ENCODE measurements at places on chromosomes 3 and 15. TPM values are rescaled to one million over a fixed set of nuclear protein-coding genes. Genes with fewer than 3 reads are reported as not detected.

DNA sequence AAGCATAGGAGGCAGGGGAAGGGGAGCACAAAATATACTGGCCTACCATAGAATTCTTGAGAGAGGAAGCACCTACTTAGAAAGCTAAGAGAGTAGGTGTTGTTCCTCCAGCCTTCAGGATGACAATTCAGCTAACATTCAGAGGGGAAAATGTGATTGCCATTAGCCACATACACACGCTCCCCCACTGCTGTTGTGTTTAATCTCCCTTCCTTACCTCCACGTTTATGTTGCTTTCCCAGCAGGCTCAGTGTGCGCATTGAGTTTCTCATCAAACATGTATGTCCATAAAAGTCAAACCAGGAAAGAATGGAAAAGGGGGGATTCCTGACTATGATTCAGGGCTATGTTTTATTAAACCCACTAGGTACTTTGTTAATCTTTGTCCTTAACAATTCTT lies 145.2 kb upstream of the CHRM5 start:
- no peak for DNase-seq

- DNase-seq, result peak; percentile 83
Measured at GRCh38 chr3:107988460-107989175, 102.2 kb downstream of the CD47 start.

DNA sequence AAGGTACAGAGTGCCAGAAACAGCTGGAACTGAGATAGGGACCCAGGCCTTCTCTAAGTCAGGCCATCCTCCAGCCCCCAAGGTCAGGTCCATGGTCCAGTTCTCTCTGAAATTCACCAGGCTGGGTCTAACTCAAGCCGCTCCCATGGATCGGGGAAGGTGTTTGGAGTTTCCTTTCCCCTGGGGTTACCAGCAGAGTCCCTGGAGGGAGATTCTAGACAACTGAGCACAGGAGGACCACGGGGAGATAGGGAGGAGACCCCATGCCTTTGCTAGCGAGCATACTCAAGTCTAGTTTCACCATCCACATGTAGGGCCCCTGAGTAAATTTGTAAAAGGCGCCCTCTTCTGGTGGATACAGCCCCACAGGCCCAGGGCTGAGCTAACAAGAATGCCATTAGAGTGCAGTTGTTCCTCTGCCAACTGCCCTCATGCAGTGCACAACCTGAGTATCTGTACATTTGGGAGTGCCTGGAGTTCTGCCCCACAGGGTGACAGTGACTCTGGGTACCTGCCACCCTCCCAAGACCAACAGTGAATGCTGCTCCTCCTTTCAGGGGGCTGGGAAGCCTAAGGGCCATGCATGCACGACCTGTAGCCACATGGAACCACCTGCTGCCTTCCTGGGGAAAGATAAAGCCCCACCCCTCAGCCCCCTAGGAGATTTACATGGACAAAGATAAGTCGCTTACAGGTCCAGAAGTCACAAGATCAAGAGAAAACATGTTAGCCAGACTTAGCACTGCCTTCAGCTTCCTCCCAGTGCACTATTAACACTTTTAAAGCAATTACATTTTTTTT lies 89.0 kb downstream of the IQSEC1 start:
- peak; percentile 60 for DNase-seq

DNA sequence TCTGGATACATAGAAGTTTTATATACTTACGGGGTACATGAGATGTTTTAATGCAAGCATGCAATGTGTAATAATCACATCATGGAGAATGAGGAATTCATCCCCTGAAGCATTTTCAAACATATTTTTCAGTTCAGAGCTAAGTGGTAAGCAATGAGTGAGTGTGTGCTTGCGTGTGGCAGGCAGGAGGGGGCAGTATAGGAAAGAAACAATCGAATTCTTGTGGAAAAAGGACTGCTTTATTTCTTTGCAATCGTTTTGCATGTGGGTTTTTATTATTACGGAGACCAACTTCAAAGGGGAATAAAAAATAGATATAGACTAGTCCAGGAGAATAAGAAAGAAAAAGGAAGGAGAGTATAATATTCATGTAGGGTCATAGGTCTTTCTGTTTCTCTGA lies 271.6 kb downstream of the CHL1 start:
- DNase-seq, result no peak

GRCh38 chr3:127544803-127545201 lies 45.7 kb downstream of the TPRA1 start:
- no peak for DNase-seq

- no peak for DNase-seq
Measured at GRCh38 chr3:31277582-31277981, 255.1 kb upstream of the STT3B start.

DNA sequence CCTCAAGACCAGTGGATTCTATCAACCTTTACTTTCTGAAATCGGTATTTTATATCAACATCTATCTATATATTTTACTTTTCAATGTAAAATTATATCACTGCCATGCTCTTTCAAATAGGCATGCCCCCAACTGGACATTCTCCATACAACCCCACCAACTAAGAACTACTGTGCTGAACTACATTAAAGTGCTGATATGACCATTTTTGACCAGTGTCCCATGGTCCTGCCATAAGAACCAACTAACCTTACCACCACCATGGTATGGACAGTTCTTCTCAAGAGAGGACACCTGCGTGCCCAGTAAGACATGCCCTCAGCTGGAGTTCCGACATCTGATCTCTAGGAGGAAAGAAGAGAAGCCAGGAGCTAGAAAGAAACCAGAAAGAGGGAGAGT lies 15.6 kb downstream of the POMGNT2 start:
- DNase-seq, result no peak

- no peak for DNase-seq
Measured at GRCh38 chr15:32886459-32886858, 168.7 kb downstream of the GREM1 start.

- DNase-seq, result no peak
Measured at GRCh38 chr3:36489679-36490425, 109.5 kb downstream of the STAC start.

GRCh38 chr3:28317438-28318022 lies 31.0 kb upstream of the ZCWPW2 start:
- DNase-seq, result peak; percentile 35

DNA sequence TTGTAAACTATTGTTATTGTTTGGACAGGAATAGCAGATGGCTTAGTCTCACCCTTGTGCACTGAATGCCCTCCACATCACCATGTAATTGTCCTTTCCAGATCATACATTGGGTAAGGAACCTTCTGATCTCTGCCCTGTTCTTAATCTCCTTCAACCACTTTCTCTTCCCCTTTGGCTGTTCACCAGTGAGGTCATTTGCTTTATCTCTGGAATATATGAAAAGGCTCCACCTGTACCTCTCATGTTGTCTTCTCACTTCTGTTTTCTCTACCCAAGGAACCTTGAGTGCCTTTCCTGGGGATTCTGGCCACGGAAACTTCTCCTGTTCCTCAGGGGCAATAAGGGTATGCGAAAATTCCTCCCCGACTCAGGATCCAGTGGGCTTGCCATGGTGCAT lies 28.5 kb downstream of the MCTP2 start:
- no peak for DNase-seq

GRCh38 chr3:158084651-158085050 lies 21.6 kb downstream of the SHOX2 start:
- no peak for DNase-seq

- no peak for DNase-seq
Measured at GRCh38 chr3:62100282-62100989, 272.9 kb downstream of the FEZF2 start.

DNA sequence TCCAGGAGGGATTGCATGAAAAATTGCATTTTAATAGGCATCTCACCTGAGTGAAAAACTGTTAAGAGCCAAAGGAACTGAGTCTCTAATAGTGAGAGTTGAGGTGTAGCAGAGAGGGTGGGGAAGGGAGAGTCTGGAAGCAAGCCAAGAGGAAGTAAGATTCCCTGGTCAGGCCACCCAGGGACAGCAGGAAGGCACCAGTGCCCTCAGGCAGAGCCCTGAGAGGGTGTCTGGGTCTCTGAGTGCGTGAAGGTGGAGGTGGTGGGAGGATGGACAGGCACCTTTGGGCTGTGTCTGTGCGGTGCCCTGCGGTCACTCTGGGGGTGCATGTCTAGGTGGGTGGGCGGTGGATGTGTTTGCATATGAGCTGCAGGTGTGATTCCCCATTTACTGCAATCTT lies 300.4 kb upstream of the ROPN1 start:
- no peak for DNase-seq

- DNase-seq, result peak; percentile 31
Measured at GRCh38 chr3:186254676-186255650, 107.1 kb downstream of the DGKG start.

DNA sequence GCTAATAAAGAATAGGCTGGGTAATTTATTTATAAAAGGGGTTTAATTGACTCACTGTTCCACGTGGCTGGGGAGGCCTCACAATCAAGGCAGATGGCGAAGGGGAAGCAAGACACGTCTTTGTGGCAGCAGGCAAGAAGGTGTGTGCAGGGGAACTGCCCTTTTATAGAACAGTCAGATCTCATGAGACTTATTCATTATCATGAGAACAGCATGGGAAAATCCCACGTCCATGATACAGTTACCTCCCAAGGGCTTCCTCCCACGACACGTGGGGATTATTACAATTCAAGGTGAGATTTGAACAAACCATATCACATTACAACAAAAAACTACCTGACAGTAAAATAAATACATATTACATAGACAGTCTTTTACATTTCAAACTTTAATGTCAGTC lies 414.9 kb downstream of the NAALADL2 start:
- DNase-seq, result no peak

Gene SMCO1
- total RNA-seq, result not detected

GRCh38 chr3:76638006-76638405 lies 401.9 kb upstream of the ROBO2 start:
- no peak for DNase-seq

GRCh38 chr15:92963794-92964193 lies 63.7 kb downstream of the CHD2 start:
- no peak for DNase-seq

DNA sequence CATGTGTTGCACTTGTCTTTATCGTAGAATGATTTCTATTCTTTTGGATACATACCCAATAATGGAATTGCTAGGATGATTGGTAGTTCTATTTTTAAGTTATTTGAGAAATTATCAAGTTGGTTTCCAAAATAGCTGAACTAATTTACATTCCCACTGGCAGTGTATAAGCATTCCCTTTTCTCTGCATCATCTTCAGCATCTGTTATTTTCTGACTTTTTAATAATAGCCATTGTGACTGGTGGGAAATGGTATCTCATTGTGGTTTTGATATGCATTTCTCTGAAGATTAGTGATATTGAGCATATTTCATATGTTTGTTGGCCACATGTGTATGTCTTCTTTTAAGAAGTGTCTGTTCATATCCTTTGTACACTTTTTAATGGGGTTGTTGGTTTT lies 81.7 kb upstream of the NUDT16 start:
- DNase-seq, result no peak

- DNase-seq, result no peak
Measured at GRCh38 chr3:100725935-100726513, 16.7 kb downstream of the TFG start.

- no peak for DNase-seq
Measured at GRCh38 chr3:195929452-195929851, 21.1 kb upstream of the TNK2 start.

DNA sequence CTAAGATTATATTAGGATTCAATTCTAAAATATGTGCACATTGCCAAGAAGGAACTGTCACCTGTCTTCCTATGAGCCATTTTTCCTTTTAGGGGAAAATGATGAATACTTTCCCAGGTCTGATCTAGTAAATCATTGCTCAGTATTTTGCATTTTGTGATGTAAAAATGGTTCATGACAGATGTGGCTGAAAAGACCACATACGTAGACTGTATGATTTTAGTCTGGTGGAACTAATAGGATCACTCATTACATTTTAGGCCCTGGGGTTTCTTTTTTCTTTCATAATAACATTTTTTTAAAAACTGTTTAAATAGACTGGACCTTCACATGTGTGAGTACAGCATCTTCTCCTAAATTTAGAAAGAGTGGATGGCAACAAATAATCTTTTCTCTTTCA lies 201.7 kb upstream of the MLF1 start:
- DNase-seq, result no peak

Gene LIPC
- not detected for total RNA-seq

GRCh38 chr3:13391308-13391707 lies 28.8 kb downstream of the NUP210 start:
- DNase-seq, result no peak

- DNase-seq, result no peak
Measured at GRCh38 chr3:90145094-90145860, 1037.9 kb downstream of the EPHA3 start.

DNA sequence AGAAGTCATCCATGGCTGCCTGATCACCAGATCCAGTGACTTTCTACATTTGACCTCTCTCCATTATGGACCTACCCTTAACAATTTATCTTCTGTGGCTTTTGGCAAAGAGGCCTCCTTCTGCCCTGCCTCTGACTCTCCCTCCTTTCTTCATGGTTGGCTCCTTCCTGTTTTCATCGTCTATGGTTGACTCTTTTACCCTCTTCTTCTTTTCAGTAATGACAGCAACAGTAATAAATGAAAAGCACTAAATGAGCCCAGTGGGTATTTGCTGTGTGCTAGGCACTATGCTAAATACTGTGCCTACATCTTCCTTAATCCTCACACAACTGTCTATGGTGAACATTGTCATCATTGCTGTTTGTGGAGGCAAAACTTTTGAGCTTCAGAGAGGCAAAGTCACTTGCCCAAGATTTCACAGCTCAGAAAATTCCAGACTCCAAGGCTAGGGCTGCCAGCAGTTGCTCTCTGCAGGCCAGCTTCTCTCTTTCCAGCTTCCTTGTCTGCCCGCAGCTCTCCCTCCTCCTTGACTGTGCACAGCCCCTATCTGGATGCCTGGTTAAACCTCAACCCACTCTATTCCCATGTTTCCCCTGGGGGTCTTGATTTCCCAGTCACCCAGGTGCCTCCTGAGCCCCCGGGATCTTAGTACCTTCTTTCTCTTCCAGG lies 24.6 kb downstream of the ITPR1 start:
- no peak for DNase-seq

Gene PRSS50
- total RNA-seq, result not detected

DNA sequence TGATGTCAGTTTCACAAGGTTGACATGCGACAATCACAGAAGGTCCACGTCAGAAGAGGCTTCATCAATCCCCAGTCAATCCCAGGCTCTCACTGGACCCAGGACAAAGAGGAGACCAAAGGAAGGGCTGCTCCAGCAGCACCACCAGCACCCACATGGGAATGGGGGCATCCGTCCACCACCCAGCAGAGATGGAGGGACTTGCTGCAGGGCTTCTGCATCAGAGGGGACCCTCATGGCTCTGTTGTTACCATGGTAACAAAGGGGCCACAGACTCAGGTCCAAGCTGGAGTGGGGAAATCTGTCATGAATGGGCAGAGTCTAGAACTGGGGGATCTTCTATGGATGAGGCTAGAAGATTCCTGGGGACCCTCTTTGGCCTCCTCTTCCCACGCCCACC lies 13.1 kb downstream of the PLA2G4F start:
- DNase-seq, result no peak

Gene RPP25
- 14.9 TPM for total RNA-seq

Gene XIRP1
- total RNA-seq, result 0.12 TPM

GRCh38 chr3:49013738-49014660 lies 4.4 kb downstream of the DALRD3 start:
- peak; percentile 26 for DNase-seq

Gene ST8SIA2
- 15.1 TPM for total RNA-seq

DNA sequence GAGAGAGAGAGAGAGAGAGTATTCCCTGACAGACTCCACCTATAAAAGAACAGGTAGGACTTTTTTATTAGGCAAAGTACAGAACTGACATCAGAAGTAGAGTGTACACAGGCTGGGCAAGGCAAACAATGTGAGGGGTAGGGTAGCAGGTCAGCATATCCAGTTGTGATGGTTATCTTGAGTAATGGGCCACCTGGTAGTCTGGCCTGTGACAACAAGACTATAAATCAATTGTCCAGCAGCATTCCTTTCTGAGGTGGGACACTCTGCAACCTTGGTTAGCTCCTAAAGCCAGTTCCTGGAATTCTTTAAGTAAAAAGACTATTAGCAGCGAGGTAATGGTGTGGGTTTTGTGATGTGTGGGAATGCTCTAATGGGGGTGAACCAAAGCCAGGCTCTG lies 14.9 kb upstream of the TMCC1 start:
- no peak for DNase-seq

All from RPMI7951 (cell line).